Stimulated activated CD8-positive, alpha-beta memory T cell treated with anti-CD3 and anti-CD28 coated beads, Interleukin-4, amount 100 ng/mL, for 4 hours (primary cell): ENCODE measurements at places on chromosomes 11 and 22.

- no peak for DNase-seq
Observed at GRCh38 chr11:44621140-44621681, 55.7 kb downstream of the CD82 start.

DNA sequence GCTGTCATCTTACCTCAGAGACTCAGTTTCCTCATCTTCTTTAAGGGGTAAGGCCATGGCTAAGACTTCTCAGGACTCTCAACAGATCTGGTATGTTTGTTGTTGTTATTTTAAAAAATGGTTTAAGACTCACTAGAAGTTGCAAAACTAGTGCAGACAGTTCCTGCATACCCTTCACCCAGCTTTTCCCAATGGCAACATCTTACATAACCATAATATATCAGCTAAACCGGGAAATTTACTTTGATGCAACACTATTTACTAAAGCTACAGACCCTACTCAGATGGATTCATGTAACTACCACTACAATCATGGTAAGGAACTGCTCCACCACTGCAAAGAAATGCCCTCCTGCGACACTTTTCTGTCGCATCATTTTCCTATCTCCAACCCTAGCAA is 20.4 kb downstream of the LGR4 start:
- no peak for DNase-seq

GRCh38 chr11:42315267-42315666 is 855.8 kb upstream of the LRRC4C start:
- DNase-seq = no peak

- no peak for DNase-seq
Observed at GRCh38 chr11:89736566-89736965, 26.5 kb downstream of the TRIM77 start.

- DNase-seq = no peak
Observed at GRCh38 chr11:46617972-46618314, 590 bp downstream of the ATG13 start.

- DNase-seq = peak; percentile 90
Observed at GRCh38 chr11:61695917-61696316, 15.7 kb downstream of the DAGLA start.

- DNase-seq = no peak
Observed at GRCh38 chr11:123301013-123301591, 106.1 kb upstream of the CLMP start.

GRCh38 chr11:65169164-65169641 is 830 bp upstream of the SPDYC start:
- no peak for DNase-seq

GRCh38 chr22:16777284-16777924 is 47.8 kb downstream of the XKR3 start:
- DNase-seq = no peak

DNA sequence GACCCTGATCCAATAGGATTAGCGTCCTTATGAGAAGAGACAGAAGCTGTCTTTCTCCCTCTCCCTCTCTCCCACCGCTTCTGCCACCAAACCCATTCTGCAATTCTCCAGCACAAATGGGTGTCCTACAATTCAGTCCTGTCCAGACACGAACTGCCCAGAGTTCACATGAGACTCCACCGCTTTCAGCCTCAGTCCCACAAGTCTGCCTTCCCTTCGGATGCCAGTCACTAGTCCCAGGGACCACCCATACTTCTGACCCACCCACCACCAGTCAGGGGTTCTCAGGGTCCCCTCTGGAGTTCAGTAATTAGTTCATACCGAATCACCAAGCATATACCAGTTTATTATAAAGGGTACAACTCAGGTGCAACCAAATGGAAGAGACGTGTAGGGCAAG is 73.6 kb downstream of the TRIM29 start:
- no peak for DNase-seq

GRCh38 chr11:68423481-68423880 is 37.1 kb upstream of the PPP6R3 start:
- DNase-seq = no peak

DNA sequence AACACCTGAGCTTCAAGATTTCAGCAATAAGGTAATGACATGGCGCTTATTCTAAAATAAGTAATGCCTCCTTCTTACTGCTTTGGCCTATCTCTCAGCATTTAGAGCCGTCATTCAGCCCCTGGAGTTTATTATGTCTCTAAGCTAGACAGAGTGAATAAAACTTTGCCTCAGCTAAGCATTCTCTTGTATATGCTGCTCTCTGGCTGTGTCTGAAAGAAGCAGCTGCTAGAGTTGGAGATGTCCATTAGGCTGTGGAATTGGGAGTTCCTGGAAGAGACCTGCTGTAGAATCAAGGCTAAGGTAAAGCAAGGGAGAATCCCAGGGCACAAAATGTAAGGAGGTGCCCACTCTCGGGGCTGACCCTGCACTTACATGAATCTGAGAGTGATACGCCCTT is 35.5 kb upstream of the TTC12 start:
- no peak for DNase-seq
